ENCODE measurements at places on chromosomes 5 and 9. TPM values are rescaled to one million over a fixed set of nuclear protein-coding genes. Genes with fewer than 3 reads are reported as not detected.

DNA sequence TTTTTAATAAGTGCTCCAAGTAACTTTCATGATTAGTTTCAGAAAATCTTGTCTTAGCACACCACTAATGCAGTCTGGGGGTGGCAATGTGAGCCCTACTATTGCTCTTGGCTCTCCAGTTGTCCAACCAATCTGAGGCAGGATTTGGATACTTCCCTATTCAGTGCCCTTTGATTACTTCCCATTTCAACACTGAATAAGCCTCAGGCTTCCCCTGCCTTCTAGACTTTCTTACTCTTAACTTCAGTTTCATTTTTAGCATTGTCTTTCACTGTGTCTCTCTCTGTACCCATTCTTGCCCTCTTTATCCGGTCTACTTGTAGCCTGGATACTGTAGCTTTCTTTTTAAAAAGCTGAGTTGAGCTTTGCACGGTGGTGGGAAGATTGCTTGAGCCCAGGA is 186.1 kb downstream of the C9orf152 start:
- no peak for DNase-seq

DNA sequence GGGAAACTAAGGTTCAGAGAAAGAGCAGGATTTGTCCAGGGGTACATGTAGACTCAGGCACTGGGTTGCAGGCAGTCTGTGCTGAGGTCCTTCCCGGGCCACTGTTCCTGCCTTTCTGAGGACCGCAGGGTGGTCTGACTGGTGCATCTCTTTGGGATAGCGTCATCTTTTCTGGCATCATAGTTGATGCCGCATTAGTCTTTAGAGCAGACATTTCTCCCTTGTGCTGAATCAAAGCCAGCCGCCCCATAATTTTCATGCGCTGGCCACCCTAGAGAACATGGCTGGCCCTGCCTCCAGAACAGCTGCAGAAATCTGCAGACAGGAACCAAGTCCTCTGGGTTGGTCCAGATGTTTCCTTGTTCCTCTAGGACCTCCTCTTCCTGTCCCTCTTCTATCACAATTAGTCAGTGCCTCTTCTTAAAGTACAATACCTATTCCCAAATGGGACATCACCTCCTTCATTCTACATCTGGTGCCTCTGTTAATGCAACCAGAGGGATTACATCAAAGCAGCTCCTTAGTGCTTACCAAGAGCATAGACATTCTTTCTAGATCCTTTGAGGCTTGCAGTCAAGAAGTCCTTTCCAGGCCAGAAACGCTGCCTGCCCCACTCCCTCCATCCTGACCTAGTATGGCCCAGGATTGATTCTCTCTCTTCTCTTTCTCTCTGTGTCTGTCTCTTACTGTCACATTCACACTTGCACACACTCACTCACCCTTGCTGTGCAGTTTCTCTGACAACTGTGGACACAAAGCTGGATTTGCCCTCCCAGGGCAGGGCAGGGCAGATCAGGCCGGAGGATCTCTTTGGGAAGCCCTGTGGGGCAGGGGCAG is 42.0 kb upstream of the ORM1 start:
- DNase-seq: no peak

- no peak for DNase-seq
Measured at GRCh38 chr5:32505756-32506155, 61.2 kb upstream of the ZFR start.

DNA sequence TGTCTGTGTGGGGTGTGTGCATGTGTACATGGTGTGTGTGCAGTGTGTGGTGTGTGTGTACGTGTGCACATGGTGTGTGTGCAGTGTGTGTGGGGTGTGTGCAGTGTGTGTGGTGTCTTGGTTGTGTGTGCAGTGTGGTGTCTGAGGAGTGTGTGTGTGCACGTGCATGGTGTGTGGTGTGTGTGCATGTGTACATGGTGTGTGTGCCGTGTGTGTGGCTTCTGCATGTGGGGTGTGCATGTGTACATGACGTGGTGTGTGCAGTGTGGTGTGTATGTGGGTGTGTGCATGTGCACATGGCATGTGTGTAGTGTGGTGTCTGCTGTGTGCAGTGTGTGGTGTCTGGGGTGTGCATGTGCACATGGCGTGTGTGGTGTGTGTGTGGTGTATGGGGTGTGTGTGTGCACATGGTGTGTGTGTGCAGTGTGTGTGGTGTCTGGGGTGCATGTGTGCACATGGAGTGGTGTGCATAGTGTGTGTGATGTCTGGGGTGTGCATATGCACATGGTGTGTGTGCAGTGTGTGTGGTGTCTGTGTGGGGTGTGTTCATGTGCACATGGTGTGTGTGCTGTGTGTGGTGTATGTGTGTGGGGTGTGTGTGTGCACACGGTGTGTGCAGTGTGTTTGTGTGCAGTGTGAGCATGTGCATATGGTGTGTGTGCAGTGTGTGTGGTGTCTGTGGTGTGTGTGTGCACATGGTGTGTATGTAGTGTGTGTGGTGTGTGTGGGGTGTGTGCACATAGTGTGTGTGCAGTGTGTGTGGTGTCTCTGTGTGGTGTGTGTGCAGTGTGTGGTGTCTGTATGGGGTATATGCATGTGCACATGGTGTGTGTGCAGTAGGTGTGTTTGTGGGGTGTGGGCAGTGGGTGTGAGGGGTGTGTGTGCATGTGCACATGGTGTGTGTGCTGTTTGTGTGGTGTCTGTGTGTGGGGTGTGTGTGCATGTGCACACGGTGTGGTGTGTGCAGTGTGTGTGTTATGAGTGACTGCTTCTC is 40.6 kb upstream of the ZNG1F start:
- DNase-seq: no peak

ARHGEF39 gene
- polyA plus RNA-seq: 15.4 TPM

DNA sequence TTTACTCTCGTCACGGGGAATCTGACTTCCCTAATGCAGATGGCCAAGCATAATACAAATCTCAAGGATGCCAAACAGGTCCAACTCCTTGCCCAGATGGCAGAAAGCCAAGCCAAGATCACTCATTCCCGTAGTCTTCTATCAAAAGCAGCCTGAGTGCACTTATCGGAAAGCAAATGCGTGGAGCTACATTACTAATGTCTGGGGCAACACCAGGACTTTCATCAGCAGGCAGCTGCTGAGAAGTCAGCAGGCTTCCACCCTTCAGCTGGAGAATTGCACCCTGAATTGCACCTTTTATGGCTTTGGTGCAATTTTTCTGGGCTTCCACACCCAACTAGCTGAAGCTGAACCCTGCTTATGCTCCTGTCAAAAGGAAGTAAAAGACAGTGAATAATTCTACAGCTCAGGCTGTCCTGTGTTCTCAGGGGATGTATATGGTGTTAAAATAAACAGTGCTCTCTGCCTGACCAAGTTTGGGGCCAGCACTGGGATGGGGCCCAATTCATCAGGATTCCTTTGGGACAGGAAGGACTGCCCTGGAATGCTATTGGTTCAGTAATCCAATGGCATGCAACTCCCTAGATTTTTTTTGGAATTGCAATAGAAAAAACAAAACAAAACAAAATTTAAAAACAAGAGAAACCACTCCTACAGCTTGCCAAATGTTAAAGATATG is 92.6 kb downstream of the DPYSL3 start:
- no peak for DNase-seq

GRCh38 chr5:75089137-75089536 is 36.8 kb upstream of the GCNT4 start:
- DNase-seq: no peak

LCN6 gene
- polyA plus RNA-seq: not detected

DNA sequence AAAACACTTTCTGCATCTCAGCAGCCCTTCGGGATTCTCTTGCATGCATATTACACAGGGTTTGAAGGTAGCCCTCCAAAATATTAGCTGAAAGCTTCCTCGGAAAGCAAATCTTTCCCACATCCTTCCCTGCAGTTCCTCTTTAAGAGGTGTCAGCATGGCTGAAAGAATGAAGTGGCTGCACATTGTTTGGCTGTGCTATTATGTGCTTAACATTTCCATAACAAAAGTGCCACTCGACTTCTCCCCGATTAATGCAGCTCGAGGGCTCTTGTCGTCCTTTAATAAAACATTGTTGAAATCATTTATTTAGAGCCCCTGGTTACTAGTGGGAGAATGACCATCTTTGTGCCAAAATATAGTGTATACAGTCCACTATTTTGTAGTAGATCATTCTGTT is 6.5 kb downstream of the GAS1 start:
- DNase-seq: no peak

- DNase-seq: no peak
Measured at GRCh38 chr5:57102905-57103255, 71.0 kb upstream of the GPBP1 start.

- DNase-seq: no peak
Measured at GRCh38 chr5:106940986-106941385, 729.8 kb downstream of the EFNA5 start.

DNA sequence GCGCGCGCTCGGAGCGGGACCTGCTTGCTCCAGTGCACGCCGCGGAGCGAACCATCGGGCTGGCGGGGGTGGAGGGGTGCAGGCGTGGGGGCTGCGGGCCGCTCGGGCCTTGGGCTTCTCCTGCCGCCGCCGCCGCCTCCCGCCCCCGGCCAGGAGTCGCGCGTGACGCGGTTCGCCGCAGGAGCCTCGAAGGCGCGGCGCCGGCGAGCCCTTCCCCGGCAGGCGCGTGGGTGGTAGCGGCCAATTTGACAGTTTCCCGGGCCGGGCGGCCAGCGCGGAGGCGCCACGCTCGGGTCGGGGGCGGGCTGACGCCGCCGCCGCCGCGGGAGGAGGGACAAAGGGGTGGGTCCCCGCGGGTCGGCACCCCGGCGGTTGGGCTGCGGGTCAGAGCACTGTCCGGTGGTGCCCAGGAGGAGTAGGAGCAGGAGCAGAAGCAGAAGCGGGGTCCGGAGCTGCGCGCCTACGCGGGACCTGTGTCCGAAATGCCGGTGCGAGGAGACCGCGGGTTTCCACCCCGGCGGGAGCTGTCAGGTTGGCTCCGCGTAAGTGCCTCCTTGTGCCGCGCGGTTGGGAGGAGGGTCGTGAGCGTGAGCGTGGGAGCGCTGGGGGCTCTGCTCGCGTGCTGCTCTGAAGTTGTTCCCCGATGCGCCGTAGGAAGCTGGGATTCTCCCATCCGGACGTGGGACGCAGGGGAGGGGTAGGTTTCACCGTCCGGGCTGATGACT is at the start of gene TJP2:
Gene TJP2 (plus strand): TSS at position 387 of the 725 bp plus-strand sequence. CDS start 96 bp downstream, at position 483.
- peak; percentile 66 for DNase-seq

TMEM232 gene
- 7.3 TPM for polyA plus RNA-seq

FCN1 gene
- polyA plus RNA-seq: 0.83 TPM

- no peak for DNase-seq
Measured at GRCh38 chr5:68424799-68425537, 209.4 kb downstream of the PIK3R1 start.

DNA sequence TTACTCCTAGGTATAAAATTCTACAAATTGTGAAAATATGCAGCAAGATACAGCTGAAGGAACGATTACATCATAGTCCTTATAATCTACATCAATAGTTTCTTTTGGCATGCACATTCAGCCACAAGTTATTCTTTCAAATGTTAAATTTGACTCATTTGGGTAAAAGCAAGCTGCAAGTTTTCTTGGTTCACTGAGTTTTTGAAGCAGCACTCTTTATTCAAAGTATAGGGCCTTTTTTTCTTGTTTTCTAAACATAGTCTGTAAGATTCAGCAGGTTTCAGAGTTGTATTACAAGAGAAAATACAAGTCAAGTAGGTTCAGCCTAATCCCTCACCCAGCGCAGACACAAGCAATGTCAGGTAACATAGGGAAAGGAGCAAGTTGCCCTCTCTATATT is 981.5 kb downstream of the PTPRD start:
- no peak for DNase-seq

- no peak for DNase-seq
Measured at GRCh38 chr5:89759802-89760201, 649.8 kb downstream of the CETN3 start.

DNA sequence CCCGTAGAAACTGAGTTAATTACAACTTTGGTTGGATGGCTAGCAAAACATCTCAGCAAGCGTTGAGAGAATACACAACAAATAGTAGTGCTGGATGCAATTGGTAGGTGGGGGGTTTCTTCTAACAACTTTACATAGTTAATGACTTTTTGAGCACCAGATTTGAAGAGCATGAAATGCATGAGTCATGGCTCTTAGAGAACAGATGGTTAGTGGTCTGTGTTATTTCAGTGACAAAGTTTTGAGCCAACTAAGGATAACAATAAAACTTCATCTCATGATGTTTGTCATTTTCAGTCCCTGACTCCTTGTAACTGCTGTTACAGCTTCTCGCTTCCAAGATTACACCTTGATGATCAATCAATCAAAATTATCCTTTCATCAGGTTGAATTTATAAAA is 399.0 kb upstream of the BRINP1 start:
- no peak for DNase-seq

All from left kidney (tissue), 8 donors.